Glutamatergic neuron (in vitro differentiated cells): ENCODE measurements at places on chromosomes 6 and 20.
A peak's percentile ranks its signal among the peaks of the same experiment; 100 is the strongest.

- DNase-seq, result no peak
- H3K27ac ChIP-seq, result no peak overlapping the region
- peaks cover 2% of the 10 kb centered on the region for H3K4me1 ChIP-seq
- H3K4me3 ChIP-seq, result no peak overlapping the region
- H3K27me3 ChIP-seq, result no peaks in the 10 kb centered on the region
- H3K36me3 ChIP-seq, result no peaks in the 10 kb centered on the region
Observed at GRCh38 chr20:37244572-37244957, 17.0 kb downstream of the GHRH start.

DNA sequence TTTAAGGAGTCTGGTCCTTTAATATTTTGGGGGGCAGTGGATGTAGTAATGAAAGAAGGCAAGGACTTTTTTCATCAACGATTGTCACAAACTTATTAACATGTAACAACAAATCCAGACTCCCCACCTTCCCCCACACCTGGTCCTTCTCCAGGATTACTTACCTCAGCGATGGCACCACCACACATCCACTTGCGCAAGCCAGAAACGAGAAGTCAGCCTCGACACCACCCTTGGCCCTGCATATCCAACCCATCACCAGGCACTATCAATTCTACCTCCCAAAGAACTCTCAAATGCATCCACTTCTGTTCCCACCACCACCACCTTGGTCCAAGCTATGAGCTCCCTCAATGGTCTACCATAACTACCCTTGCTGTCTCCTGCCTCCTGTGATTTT, 6.6 kb downstream of the EZR start:
- H3K27me3 ChIP-seq, result peaks cover 9% of the 10 kb centered on the region
- DNase-seq, result no peak

DNA sequence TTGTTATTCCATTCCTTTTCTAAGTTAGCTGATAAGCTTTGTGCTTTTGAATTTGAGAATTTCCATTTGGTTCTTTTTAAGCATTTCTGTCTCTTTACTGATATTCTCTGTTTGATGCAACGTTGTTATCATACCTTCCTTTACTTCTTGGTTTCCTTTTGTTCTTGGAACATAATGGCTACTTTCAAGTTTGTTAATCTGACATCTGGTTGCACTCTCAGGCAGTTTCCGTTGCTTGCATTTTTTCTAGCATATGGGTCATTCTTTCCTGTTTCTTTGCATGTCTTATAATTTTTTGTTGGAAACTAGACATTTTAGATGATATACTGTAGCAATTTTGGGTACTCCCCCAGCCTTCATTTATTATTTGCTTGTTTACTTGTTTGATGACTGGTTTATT, 12.5 kb downstream of the CDC5L start:
- H3K36me3 ChIP-seq, result no peaks in the 10 kb centered on the region
- no peaks in the 10 kb centered on the region for H3K27me3 ChIP-seq
- H3K4me1 ChIP-seq, result no peaks in the 10 kb centered on the region
- DNase-seq, result no peak

GRCh38 chr20:58709703-58710039, 17.1 kb downstream of the NPEPL1 start:
- peaks cover 7% of the 10 kb centered on the region for H3K27me3 ChIP-seq
- H3K36me3 ChIP-seq, result peaks cover 9% of the 10 kb centered on the region
- DNase-seq, result no peak
- H3K4me3 ChIP-seq, result no peak overlapping the region

GRCh38 chr6:44732243-44732642, 344.7 kb downstream of the CDC5L start:
- H3K36me3 ChIP-seq, result no peaks in the 10 kb centered on the region
- H3K4me3 ChIP-seq, result no peak overlapping the region
- no peak overlapping the region for H3K27ac ChIP-seq
- no peaks in the 10 kb centered on the region for H3K4me1 ChIP-seq
- no peak for DNase-seq

GRCh38 chr20:10565191-10565921, 108.4 kb downstream of the JAG1 start:
- H3K36me3 ChIP-seq, result no peaks in the 10 kb centered on the region
- no peaks in the 10 kb centered on the region for H3K4me1 ChIP-seq
- no peak for DNase-seq
- no peaks in the 10 kb centered on the region for H3K27me3 ChIP-seq
- no peak overlapping the region for H3K4me3 ChIP-seq

- no peaks in the 10 kb centered on the region for H3K36me3 ChIP-seq
- H3K27ac ChIP-seq, result no peak overlapping the region
- peaks cover 2% of the 10 kb centered on the region for H3K27me3 ChIP-seq
- H3K4me3 ChIP-seq, result no peak overlapping the region
- DNase-seq, result no peak
Observed at GRCh38 chr6:89840538-89840937, 10.9 kb downstream of the CASP8AP2 start.

DNA sequence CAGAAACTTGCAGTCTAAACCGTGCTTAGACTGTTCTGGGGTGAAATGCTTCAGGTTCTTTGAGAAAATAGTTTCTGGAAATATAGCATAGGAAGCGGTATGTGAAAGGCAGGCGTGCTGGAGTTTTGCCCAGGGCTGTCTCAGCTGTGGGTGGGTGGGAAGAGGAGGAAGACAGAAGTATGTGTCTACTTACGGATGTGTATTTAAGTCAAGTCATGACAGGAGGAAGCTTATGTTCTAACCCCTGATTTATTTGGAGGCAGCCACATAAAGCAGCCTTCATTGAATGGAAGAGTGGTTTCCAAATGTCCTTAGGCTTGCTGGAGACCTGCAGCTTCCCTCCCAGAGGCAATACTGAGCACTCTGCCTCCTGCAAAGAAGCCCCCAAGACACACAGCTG, 345.8 kb upstream of the PRND start:
- no peak for DNase-seq
- H3K27ac ChIP-seq, result no peak overlapping the region
- H3K27me3 ChIP-seq, result no peaks in the 10 kb centered on the region
- no peaks in the 10 kb centered on the region for H3K36me3 ChIP-seq
- no peaks in the 10 kb centered on the region for H3K4me1 ChIP-seq

GRCh38 chr6:56841751-56842150, 113.2 kb upstream of the BEND6 start:
- H3K4me3 ChIP-seq, result peak overlapping the region; percentile 93
- H3K27me3 ChIP-seq, result peaks cover 13% of the 10 kb centered on the region
- no peak for DNase-seq
- H3K27ac ChIP-seq, result peak overlapping the region; percentile 96
